ENCODE measurements at places on chromosomes 11 and 22.

DNA sequence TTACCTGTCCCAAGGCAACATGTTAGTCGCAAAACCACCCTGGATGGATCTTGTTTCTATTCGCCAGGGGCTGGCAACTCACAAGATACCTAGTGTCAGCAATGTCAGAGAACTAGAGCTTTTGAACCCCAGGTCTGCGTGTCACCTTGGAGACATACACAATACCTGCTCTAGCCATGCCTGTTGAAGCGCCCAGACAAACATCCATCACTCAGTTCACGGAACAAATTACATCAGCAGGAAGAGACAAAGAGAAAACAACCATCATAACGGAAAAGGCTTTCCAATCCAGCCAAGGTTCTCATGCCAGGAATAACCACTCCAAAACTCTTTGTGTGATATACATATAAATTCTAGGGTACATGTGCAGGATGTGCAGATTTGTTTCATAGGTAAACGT is 2.2 kb downstream of the CD59 start:
- no peak for DNase-seq

GRCh38 chr11:68337399-68337835 is 25.0 kb downstream of the LRP5 start:
- DNase-seq: no peak

DNA sequence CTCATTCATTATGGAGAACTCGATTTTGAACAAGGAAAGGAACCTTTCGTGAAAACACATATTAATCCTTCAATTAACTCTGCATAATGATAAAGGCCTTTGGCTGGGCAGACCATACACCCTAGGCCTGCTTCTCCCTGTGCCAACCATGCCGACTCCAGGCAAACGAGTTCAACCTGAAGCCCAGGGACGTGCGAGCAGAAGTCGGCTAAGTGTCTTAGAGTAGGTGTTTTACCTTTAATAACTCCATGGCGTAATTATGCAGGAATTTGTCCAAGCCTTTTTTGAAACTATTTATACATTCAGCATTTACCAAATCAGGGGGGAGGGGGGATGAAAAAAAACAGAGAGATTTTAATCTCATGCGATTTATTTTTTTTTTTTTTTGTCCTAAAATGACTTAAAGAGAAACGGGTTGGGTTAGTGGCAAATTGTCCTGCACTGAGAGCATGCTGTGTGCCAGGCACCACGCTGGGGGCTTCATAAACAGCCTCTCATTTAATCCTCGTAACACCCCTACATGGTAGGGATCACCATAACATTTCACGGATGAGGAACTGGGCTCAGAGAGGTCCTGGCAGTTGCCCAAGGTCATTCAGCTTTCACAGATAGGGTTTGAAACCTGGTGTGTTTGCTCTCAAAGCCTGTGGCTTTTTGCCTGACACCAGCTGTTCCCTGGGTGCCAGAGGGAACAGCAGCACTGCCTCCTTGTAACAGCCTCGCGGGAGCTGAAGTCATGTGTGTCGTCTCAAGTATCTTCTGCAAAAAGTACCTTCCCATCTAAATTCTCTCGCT is 423.9 kb downstream of the MN1 start:
- DNase-seq: no peak

GRCh38 chr22:23832226-23833016 is 6.4 kb downstream of the DERL3 start:
- DNase-seq: no peak

DNA sequence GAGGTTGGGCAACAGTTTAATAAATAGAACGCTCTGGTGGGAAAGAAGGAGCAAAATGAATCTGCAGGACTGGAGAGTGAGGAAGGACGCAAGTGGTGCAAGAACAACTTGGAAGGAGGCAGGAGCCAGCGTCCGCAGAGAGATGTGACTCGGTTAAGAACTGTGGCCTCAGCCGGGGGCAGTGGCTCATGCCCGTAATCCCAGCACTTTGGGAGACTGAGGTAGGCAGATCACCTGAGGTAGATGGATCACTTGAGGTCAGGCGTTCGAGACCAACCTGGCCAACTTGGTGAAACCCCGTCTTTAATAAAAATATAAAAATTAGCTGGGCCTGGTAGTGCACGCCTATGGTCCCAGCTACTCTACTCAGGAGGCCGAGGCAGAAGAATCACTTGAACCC is 319.7 kb downstream of the LARGE1 start:
- no peak for DNase-seq

- no peak for DNase-seq
Observed at GRCh38 chr22:26450453-26451185, 21.6 kb downstream of the ASPHD2 start.

DNA sequence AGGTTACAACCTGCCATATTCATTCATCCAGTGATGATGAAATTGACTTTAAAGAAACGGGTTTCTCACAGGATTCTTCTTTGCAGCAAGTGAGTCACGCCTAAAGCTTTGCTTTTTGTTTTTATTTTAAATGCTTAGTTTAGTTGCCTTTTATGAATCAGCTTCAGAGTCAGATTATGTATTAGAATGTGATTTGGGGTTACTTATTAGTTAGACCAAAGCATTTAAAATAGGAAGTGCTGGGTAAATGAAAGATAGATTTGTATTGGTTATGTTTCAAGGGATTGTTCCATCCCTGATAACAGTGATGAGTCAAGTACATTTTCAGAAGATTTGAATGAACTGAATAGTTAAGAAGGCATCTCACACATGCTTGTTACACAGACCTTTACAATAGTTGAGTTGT is 101.3 kb upstream of the GAL start:
- no peak for DNase-seq

DNA sequence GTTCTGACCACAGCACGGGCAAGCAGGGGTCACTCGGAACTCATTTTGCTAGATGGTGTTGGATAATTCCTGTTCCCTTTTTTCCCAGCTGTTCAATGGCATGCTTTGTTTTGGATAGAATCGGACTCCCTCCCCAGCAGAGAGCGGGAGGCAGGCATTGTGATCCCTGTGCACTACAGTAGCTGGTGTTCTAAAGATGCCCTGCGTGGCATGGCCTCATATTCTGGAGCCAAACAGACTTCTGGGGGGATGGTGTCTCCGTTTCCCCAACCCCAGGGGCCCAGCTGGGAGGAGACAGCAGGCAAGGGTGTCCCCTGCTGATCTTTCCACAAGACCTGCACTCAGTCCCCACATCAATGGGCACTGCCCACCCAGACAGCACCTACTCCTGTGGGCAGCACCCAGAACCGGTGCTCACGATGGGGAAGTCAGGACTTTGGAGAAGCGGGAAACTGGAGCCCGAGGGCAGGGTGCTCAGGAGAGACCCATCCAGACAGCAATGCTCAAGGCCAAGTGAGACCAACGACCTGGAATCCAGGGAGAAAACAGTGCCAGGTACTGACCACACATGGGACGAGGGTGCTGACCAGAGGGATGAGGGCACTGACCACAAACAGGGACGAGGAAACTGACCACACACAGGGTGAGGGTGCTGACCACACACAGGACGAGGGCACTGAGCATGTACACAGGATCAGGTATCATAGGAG is 934.9 kb downstream of the BRD1 start:
- no peak for DNase-seq

- DNase-seq: no peak
Observed at GRCh38 chr11:73420136-73420535, 43.9 kb downstream of the RELT start.

DNA sequence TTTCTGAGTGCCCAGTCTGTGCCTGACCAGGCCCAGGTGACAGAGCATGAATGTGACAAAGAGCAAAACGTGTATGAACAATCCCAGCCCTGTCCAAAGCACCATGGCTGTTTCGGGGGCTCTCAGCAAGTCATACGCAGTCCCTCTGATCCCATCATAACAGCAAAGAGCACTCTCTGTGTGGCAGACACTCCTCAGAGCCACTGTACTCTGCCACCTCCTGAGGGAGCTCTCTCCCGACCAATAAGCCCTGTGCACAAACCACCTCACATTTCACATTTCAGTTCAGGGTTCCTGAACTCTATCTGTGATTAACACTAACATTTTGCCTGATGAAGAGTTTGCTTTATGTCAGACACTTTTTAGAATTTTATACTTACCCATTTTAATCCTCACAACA is 6.6 kb downstream of the DGCR2 start:
- DNase-seq: no peak

DNA sequence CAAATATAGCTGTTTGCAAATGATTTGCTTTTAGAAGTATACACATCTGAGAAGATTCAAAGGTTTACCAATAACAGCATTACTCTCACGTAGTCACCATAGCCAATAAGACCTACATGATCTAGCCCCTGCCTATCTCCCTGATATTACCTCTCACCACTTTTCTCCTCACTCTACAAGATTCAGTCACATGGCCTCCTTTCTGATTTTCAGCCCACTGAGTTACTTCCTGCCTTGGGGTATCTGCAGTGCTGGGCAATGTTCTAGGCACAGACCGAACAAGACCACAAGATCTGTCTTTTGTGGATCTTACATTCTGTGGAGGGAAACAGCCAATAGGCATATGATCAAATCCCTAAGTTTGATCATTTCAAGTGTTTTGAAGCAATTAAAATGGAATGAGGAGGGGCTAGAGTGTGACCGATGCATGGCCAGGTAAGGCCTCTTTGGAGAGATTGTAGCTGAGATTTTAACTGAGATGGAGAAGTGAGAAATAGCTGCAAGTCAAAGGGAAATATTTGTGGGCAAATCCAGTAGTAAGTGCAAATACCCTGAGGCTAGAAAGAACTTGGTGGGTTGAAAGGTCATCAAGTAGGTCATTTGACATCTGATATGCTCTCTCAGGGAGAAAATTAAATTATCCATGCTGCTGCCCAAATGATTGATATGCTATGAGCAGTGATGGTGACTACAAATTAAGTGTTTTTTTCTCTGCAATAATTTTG is 43.1 kb downstream of the ARL14EP start:
- no peak for DNase-seq

- no peak for DNase-seq
Observed at GRCh38 chr22:17098379-17098819, 13.6 kb downstream of the IL17RA start.

- no peak for DNase-seq
Observed at GRCh38 chr11:9180784-9181183, 84.4 kb downstream of the DENND5A start.

DNA sequence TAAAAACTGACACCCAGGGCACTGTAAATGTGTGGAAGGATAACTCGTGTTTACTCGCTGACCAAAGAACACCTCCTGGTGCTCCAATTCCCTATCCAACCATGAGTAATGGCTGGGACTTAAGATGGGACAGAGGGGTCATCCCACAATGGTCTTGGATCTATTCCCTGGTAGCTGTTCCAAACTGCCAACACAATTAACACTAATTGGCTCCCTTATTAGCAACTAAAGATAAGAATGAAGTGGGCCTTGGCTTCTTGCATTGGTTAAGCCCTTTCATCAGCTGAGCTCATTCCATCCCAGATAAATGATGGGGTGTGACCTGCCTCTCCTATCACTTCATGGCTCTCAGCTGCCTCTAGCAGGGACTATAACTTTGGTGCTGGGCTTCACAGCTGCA is 1.5 kb upstream of the SIK3 start:
- no peak for DNase-seq

- DNase-seq: no peak
Observed at GRCh38 chr22:23180893-23181720, 798 bp downstream of the BCR start.

DNA sequence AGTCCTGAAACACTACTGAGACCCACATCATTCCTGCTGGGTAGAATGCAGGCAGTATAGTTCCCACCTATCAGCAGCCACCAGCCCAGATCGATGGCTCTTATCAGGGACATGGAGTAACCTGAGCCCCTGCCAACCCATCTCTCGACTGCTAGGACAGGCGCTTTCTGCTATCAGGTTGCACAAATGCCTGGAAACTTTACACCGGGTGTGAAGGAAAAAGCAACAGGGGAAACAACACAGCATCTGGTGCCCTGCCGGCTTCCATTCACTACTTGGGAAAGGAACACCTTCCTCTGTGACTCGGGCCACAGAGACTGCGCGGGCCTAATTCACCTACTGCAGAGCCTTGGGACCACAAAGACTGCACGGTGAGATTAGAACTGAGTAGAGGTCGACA is 18.5 kb downstream of the RBFOX2 start:
- no peak for DNase-seq

DNA sequence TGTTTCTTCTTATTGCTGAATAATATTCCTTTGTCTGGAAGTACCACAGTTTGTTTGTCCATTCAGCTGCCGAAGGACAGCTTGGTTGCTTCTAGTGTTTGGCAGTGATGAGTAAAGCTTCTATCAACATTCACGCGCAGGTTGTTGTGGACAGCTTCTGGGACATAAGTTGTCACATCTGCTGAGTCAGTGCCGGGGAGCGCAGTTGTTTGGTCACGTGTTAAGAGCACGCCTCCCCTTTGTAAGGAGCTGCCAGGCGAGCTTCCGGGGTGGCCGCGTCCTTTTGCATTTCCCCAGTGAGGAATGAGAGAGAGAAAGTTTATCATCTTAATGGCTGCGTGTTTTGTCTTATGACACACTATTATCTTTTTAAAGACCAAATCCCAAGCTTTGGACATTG is 30.3 kb downstream of the SAMM50 start:
- DNase-seq: no peak

- no peak for DNase-seq
Observed at GRCh38 chr11:22459048-22459447, 120.9 kb downstream of the SLC17A6 start.

DNA sequence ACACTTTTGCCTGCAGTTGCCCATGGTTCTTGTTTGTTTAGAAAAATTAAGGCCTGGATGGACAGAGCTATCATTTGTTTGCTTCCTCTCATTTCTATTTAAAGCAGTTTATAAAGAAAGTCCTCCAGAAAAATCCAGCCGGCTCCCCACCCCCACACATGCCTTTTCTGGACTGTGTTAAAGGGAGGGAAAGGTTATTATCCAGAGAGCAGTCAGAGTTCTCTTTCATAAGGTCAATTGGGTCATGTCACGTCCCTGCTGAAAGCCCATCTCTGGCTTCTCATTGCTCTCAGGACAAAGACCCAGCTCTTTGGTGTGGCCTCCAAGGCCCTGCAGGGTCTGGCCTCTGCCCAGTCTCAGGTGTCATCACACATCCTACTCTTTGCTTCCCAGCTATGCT is 9.8 kb upstream of the GRK3 start:
- no peak for DNase-seq

GRCh38 chr11:75728992-75729391 is 11.4 kb downstream of the MOGAT2 start:
- no peak for DNase-seq

- no peak for DNase-seq
Observed at GRCh38 chr22:45159652-45160462, 3.9 kb upstream of the NUP50 start.

- no peak for DNase-seq
Observed at GRCh38 chr11:65016705-65017104, 2.7 kb downstream of the ARL2 start.

GRCh38 chr11:63907808-63908530 is 9.0 kb downstream of the RCOR2 start:
- no peak for DNase-seq

GRCh38 chr11:70068950-70069349 is 9.2 kb upstream of the ANO1 start:
- no peak for DNase-seq

- no peak for DNase-seq
Observed at GRCh38 chr22:28462041-28462440, 217.6 kb downstream of the TTC28 start.

GRCh38 chr11:31487848-31488247 is 21.6 kb downstream of the IMMP1L start:
- no peak for DNase-seq

GRCh38 chr11:17777086-17777737 is 42.6 kb downstream of the KCNC1 start:
- no peak for DNase-seq

- DNase-seq: no peak
Observed at GRCh38 chr11:119367661-119368120, 13.8 kb downstream of the USP2 start.

GRCh38 chr11:111939836-111940604 is 2.9 kb downstream of the DIXDC1 start:
- no peak for DNase-seq

GRCh38 chr22:18906896-18907295 is 776 bp downstream of the DGCR6 start:
- DNase-seq: no peak

Data from stimulated activated CD4-positive, alpha-beta T cell treated with anti-CD3 and anti-CD28 coated beads, TNF-alpha, amount 100 ng/mL, for 4 hours (primary cell).